Common myeloid progenitor, CD34-positive (primary cell): ENCODE measurements at places on chromosomes 11 and 22.

DNA sequence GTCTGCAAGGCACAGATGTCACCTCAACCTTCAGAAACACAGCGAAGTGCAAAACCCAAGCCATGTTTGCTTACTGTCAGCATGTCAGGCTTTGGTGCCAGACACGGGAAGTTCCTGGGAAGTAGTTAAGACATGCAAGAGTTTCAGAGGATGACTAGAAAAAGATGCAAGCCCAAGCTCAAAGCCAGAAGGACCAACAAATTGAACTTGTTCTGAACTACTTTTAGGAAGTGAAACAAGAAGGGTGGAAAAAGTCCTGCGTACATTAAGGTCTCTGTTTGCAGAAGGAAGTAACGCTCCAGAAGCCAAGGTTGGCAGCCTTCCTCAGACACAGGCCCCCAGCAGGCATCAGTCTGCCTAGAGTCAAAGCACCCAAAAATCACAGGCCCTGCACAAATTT, 2.6 kb downstream of the AP1B1 start:
- no peak overlapping the region for H3K4me3 ChIP-seq
- DNase-seq = peak; percentile 43
- H3K36me3 ChIP-seq = peaks cover 9% of the 10 kb centered on the region
- peaks cover 56% of the 10 kb centered on the region for H3K4me1 ChIP-seq

DNA sequence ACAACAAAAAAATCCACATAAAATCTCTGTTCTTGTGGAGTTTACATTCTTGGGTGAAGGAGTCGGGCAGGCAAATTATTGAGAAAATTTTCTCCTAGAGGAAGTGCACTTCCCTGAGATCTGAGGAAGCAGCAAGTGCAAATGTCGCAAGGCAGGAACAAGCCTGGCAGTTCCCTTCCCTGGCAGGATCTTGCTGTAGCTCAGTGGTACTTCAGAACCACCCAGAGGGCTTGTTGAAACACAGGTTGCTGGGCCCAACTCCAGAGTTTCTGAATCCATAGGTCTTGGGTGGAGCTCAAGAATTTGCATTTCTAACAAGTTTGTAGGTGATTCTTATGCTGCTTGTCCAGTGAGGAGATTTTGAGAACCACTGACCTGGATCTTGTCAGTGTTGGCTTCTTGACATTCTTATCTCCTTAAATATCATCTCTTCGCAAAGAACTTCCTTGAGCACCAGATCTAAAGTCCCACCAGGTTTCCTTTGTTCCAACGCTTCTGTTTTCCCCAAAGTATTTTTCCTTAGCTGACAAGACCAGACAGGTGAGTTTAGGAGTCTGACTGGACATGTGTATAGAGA, 9.6 kb downstream of the QSER1 start:
- no peak for DNase-seq
- H3K27ac ChIP-seq = no peak overlapping the region
- peaks cover 2% of the 10 kb centered on the region for H3K36me3 ChIP-seq
- no peaks in the 10 kb centered on the region for H3K27me3 ChIP-seq
- no peak overlapping the region for H3K4me3 ChIP-seq
- peaks cover 18% of the 10 kb centered on the region for H3K4me1 ChIP-seq

DNA sequence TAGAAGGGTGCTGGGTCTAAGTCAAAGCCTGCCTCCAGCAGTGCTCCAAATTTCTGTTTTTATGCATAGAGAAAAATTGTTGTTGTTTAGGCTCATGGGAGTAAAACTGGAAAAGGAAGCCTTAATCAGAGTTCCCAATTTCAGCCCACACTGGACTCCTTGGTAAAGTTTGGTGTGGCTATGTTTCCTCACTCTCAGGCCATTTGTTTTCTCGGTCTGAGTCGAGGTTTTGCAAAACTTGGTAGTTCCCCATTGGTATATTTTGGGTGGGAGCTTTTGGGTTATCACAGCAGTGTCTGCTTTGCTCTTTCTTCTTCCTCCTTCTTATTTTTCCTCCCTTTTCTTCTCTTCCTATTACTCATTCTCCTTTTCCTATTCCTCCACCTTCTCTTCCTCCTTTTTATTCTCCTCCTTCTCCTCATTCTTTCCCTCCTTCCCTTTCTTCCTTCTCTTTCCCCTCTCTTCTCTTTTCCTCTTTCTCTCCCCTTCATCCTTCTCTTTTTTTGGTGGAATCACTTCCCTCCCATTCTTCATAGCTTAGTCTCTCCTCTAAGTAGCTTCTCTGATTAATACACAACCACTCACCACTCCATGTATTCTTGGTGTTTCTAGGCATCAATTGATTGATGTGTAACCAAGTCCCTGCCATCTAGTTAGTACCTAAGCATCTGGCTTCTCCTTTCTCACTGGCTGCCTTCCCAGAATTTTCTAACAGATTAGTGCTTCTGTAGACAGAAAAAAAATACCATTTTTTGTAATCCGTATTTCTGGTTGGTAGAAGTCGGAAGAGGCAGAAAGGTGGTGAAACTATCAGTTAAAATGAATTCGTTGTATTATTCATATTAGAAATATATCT, 10.1 kb downstream of the SLC5A1 start:
- H3K4me1 ChIP-seq = no peaks in the 10 kb centered on the region
- H3K36me3 ChIP-seq = no peaks in the 10 kb centered on the region
- no peak overlapping the region for H3K27ac ChIP-seq
- peaks cover 2% of the 10 kb centered on the region for H3K27me3 ChIP-seq

DNA sequence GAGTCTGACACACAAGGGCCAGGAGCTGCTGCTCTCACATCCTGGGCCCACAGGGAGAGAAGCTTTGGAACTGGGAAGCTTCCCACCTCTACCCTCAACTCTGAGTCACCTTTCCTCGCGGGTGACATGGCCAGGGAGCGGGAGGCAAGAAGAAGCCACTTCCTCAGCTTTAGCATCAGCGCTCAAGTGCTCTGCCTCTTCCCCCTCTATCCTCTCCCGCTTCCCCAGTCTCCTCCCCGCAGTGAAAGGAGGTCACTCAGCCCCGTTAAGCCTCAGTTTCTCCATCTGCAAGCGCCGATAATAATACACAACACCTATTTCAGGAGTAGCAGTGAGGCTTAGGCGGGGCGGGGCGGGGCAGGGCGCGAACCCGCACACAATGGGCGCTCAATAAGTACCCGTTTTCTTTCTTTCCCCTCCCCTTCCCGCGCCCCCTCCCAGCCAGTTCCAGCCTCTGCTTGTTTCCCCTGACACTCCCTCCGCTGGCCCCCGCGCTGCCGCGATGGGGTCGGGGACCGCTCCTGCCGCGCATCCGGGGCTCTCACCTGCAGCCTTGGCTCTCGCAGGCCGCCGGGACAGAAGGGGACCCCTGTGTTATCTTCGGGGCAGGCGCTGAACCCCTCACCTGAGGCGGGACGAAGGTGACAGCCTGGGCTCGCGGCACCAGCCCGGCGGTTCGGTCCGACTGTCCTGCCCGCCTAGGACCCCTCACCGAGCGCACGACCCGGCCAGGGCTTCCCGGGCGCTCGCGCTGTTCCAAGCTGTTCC, 892 bp downstream of the GDPD5 start:
- H3K27ac ChIP-seq = no peak overlapping the region
- no peaks in the 10 kb centered on the region for H3K36me3 ChIP-seq
- peak overlapping the region; percentile 81 for H3K4me3 ChIP-seq

- no peaks in the 10 kb centered on the region for H3K27me3 ChIP-seq
- H3K4me3 ChIP-seq = no peak overlapping the region
- H3K27ac ChIP-seq = no peak overlapping the region
- no peaks in the 10 kb centered on the region for H3K36me3 ChIP-seq
These were observed 38.6 kb upstream of the MMP13 start for GRCh38 chr11:102994105-102994504.

GRCh38 chr11:3916962-3917361, 61.5 kb downstream of the STIM1 start:
- no peak for DNase-seq
- H3K36me3 ChIP-seq = peaks cover 6% of the 10 kb centered on the region
- no peaks in the 10 kb centered on the region for H3K27me3 ChIP-seq
- H3K4me3 ChIP-seq = no peak overlapping the region
- peaks cover 5% of the 10 kb centered on the region for H3K4me1 ChIP-seq

DNA sequence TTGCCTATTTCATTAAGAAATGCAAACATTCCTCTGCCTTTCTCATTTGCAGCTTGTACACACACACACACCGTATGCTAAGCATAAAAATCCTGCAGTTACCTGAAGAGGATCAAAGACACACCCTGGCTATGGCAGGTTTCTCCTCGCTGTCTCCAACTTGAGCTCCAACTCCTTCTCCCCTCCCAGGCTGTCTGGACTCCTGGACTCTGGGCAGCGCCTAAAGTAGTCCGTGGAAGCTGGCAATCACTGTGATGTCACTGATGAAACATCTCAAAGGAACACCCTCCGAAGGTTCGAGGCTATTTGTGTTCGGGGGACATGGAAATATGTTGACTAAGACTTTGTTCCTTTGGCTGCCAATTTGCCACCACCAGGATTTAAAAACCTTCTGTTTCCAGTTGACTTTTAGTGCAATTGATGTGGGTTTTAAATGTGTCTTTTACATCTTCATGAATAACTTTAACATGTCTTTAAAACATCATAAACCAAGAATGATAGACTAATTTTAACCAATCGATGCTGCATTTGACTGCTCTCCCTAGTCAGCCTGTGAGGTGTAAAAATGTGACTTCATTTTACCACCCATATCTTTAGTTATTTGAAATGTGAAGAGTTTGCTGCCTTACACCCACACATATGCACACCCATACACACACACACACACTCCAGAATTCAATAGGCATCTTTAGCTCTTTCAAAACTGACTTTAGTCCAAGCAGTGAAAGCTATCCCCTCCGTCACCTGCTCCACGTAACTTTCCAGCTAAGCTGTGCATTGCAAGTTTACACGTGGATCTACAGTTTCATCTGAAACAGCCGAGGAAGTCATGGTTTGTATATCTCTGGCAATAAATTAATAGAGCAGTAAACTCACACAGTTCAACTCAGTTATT, at the start of gene SLN:
TSS of gene SLN (minus strand) at position 196 of the 895 bp plus-strand sequence.
- H3K27me3 ChIP-seq = peaks cover 8% of the 10 kb centered on the region
- no peak for DNase-seq
- H3K27ac ChIP-seq = no peak within 1 kb of the TSS
- H3K4me3 ChIP-seq = no peak within 1 kb of the TSS

DNA sequence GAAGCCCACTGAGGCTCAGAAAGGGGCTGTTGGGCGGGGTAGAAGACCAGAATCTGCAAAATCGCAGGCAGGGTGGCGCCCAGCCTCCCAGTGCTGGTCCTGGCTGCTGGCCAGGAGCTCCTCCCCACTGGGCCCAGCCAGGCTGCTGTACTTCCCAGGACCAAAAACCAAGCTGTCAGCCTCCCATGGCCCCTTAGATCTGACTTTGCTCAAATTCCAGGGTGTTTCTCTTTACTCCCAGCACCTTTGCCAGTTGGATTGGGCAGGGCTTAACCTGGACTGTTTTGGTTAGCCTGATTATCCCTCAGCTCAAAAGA, 44.2 kb upstream of the WEE1 start:
- no peaks in the 10 kb centered on the region for H3K4me1 ChIP-seq
- DNase-seq = no peak
- peaks cover 8% of the 10 kb centered on the region for H3K36me3 ChIP-seq
- no peak overlapping the region for H3K27ac ChIP-seq
- H3K27me3 ChIP-seq = no peaks in the 10 kb centered on the region

DNA sequence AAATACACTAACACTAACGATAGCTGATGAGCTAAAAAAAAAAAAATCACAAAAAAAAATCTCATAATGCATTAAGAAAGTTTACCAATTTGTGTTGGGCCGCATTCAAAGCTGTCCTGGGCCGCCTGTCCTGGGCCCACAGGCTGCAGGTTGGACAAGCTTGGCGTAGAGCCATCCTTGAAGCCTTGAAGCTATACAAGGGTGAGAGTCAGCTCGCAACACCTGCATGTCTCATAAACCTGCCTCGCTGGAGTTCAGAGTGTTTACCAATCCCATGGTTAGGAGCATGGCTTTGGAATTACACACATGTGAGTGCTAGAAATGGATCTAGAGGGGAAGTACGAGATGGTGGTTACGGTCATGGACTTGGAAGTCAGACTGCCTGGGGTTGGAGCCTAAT, 453.7 kb downstream of the INSC start:
- H3K27ac ChIP-seq = no peak overlapping the region
- H3K36me3 ChIP-seq = no peaks in the 10 kb centered on the region
- H3K4me1 ChIP-seq = no peaks in the 10 kb centered on the region
- no peaks in the 10 kb centered on the region for H3K27me3 ChIP-seq

DNA sequence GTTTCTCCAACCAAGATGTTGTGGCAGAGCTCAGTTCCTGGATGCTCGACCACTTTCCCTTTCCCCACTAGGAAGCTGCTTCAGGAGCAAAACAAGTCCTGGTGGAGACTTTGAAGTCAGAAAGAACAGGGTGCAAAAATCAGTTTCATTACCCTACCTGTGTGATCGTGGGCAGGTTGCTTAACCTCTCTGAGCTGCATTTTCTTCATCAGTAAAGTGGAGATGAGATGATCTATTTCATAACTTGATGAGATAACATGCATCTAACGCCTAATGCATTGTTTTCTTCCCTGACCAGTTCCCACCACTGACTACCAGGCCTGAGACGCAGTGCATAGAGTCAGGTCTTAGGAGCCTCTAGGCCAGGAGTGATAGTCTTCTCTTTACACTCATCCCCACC, 470.0 kb downstream of the SOX6 start:
- H3K27ac ChIP-seq = no peak overlapping the region
- H3K27me3 ChIP-seq = no peaks in the 10 kb centered on the region
- H3K36me3 ChIP-seq = no peaks in the 10 kb centered on the region
- H3K4me3 ChIP-seq = no peak overlapping the region
- no peak for DNase-seq

- peaks cover 15% of the 10 kb centered on the region for H3K4me1 ChIP-seq
- no peaks in the 10 kb centered on the region for H3K36me3 ChIP-seq
- no peak overlapping the region for H3K27ac ChIP-seq
- no peak overlapping the region for H3K4me3 ChIP-seq
- peaks cover 27% of the 10 kb centered on the region for H3K27me3 ChIP-seq
- DNase-seq = no peak
These were observed 952 bp downstream of the YAP1 start for GRCh38 chr11:102111011-102111786.

GRCh38 chr11:11856638-11857037, 14.9 kb downstream of the USP47 start:
- no peak overlapping the region for H3K27ac ChIP-seq
- H3K27me3 ChIP-seq = no peaks in the 10 kb centered on the region
- no peak overlapping the region for H3K4me3 ChIP-seq

DNA sequence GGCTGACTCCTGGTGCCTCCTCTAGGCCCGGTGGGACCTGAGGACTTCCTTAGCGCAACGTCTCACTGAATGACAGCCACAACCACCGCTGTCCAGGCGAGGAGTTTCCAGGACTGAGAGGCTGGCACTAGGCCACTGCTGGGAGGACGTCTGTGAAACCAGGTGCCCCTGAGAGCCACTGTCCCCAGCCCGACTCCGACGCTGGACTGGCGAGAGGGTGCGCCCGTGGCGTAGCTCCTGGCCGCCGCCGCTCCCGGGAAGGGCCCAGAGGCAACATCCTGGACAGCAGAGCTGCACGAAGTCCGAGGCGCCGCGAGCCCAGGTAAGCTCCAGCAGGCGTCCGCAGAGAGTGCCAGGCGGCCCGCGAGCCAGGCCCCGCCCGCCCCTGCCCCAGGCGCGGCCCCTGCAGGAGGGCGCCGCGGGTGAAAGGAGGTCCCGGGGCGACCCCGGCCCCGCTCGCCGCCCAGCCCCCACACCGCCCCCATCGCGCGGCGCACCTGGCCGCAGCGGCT, 525 bp downstream of the DGCR2 start:
- no peaks in the 10 kb centered on the region for H3K27me3 ChIP-seq
- peaks cover 18% of the 10 kb centered on the region for H3K36me3 ChIP-seq
- H3K4me3 ChIP-seq = peak overlapping the region; percentile 92
- peaks cover 37% of the 10 kb centered on the region for H3K4me1 ChIP-seq
